Activated T-helper 1 cell treated with anti-CD3 and anti-CD28 coated beads, Interleukin-2, amount 50 U/mL, for 16 hours (primary cell): ENCODE measurements at places on chromosomes 1 and 21.

DNA sequence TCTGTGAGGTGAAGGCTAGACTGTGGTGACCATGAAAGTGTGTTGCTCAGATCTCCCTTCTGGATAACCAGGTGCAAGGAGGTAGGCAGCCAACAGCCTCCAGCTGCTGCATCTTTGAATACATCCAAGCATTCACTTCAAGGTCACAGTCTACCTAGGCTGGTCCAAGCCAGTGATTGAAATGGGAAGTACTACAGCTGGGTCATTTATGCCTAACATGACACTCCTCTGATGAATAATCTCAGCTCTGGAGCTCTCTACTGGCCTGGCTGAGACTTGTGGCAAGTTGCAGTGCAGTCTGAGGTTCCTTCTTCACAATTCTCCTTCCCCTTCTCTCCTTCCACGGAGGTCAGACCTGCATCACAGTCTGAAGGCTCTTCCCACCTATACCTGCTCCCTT, 35.0 kb upstream of the ARHGAP29 start:
- DNase-seq = no peak

GRCh38 chr1:238006779-238007178, 116.1 kb upstream of the ZP4 start:
- no peak for DNase-seq

DNA sequence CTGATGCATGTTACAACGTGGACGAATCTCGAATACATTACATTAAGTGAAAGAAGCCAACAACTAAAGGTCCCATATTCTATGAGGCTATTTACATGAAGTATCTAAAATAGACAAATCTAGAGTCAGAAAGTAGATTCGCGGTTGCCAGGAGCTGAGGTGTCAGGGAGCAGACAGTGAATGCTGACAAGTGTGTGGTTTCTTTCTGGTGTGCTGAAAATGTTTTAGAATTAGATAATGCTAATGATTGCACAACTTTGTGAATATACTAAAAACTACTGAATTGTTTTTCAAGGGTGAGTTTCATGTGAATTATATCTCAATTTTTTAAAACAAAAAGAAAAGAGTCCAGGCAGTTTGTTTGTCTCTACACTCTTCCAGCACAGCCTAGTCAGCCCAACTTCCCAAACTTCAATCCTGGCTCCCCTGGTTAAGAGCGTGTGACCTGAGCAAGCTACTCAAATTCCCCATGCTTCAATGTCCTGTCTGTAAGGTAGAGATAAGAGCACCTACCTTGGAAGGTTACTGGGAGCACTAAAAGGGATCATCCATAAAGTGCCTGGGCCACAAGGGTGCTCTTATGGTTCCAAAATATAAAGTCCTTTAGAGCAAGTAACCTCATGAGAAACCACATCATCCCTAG, 20.9 kb downstream of the HLCS start:
- no peak for DNase-seq

- no peak for DNase-seq
These were observed 55.2 kb downstream of the SLC9A1 start for GRCh38 chr1:27099587-27100334.

- DNase-seq = no peak
These were observed 320.8 kb upstream of the DUSP10 start for GRCh38 chr1:222062640-222063039.

DNA sequence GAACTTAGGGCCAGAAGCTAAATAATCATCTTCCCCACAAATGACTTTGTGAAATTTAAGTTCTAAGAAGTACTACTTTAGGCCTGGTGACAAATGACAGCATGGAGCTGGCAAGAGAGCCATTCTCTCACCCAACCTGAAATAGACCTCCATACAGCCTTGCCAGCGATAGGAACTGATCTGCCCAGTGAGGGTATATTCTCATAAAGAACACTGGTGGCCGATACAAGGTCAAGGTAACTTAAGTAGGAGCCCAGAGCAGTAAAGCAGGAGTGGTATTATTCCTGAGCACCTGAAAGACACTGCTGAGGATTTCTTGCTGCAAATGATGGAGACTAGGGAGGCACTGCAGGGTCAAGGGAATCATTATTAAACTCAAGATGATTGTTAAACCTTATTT, 2.6 kb upstream of the TTLL7 start:
- no peak for DNase-seq

- DNase-seq = no peak
These were observed 84.2 kb downstream of the EPHB2 start for GRCh38 chr1:22794647-22795365.

GRCh38 chr1:119374208-119374874, 5.8 kb downstream of the HAO2 start:
- no peak for DNase-seq
